CD4-positive, alpha-beta T cell treated with Interleukin-21 for 1 hour (primary cell): ENCODE measurements at places on chromosomes 12 and 14.

GRCh38 chr12:114774197-114774596, 90.2 kb upstream of the TBX3 start:
- no peak for DNase-seq

DNA sequence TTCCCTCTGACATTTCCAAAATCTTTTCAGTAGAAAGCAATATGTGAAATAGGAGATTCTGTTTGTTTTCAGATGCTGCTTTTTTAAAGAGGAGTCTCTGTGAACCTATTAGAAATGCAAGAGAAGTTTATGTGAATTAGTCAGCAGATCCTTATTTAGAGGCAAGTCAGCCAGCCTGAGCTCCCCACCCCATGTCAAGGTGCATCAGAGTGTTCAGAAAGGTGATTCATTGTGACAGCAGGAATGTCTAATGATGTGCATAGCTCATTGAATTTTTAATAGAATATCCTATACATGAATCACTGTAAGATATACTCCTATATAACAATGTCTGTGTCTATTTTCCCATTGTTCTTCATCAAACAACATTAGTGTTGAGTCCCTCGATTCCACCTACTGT, 1222.4 kb upstream of the USP15 start:
- no peak for DNase-seq

DNA sequence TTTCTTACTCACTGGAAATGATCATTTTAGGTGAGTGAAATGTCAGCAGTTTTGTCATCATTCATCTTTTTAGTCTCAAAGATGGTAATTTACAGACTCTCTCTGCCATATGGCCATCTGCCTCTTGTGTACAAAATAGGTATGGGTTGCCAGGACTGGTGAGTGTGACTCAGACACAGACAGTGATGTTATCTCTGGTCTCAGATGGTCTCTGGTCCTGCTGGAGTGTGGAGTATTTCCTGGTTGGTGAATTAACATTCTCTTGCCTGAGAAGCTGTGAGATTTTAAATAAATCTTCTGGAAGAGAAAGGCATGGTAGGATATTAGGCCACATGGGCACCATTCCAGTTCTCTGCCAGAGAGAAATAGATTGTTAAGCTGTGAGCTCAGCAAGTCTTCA, 207.0 kb downstream of the ATP23 start:
- DNase-seq, result no peak

DNA sequence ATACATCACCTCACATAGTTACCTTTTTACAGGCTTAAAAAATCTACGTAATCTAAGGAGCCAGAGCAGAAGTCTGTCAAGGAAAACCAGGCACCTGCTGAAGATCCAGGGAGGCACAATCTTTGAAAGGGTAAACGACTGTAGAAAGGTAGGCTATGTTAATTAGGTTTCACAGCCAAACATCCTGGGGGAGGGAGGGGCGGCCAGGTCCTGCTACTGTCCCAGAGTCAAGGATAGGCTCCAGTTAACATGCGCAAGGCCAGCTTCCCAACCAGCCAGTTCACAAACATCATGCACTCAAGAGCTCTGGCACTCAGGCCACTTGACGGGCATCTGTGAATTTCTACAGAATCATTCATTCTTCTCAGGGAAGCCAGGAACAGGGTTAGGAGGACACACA, 22.9 kb downstream of the NIN start:
- DNase-seq, result no peak

DNA sequence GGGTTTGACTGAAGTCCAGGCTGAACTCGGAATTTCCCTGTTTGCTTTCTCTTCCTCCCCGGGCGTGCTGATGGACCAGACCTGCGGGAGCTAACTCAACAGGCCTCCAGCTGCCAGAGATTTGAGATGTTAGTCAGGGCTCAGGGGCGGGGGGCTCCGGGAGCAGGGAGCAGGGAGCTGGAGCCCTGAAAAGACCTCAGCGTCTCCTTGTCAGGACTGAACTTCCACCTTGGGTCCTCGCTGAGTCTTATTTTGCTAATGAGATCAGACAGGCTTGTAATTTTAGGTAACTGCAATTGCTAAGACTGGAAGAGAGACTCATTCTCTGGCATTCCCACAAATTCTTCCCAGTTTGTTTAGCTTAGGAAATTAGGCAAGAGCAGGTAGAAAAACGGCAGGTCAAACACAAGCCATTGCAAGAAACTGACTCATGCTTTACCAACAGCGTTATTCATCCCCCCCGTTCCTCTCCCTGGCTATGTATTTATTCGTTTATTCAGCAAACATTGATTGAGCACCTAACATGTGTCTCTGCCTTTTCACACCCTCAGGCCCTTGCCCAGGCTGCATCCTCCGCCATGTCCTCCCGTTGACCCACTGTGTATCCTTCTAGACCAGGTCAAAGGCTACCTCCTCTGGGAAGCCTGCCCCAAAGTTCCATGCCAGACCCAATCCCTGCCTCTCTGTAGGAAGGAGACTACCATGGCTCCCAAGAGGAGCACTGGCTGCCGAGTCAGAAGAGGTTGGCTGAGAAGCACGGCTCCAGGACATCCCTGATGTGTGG, 80.4 kb upstream of the DIO3 start:
- DNase-seq, result no peak

DNA sequence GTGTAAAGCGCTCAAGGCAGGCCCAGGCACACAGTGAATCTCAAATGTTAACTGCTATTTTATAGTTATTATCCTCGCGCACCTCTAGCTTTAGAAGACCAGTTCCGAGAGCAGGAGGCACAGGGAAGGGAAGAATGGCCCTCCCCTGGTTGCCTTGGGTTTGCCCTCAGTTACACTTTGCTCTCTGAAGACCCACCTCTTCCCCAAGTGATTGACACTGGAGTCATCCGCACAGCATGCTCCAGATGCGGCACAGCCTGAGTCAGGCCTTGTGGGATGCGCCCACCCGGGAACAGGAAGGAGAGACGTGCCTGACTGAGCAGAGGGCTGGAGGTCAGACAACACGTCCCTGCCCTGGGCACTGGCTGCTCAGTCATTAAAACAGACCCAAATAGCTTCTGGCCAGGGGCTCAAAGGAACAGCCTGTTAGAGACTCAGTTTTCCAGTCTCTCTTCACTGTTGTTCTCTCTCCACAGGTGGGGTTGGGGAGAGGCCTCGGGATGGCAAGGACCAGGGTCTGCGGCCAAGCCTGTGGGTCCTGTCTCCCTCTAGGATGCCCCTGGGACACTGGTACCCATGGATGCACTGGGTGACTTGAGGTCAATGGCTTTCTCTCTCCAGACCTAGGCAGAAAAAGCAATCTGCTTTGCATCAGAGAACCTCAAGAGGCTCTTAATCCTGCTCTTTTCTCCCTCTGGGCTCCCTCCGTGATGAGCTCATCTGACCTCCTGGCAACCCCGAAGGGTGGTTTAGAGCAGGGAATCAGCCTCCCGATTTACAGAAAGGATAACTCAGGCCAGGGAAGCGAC, 13.6 kb upstream of the MLXIP start:
- DNase-seq, result no peak

GRCh38 chr12:23707270-23707669, 242.2 kb downstream of the SOX5 start:
- no peak for DNase-seq

DNA sequence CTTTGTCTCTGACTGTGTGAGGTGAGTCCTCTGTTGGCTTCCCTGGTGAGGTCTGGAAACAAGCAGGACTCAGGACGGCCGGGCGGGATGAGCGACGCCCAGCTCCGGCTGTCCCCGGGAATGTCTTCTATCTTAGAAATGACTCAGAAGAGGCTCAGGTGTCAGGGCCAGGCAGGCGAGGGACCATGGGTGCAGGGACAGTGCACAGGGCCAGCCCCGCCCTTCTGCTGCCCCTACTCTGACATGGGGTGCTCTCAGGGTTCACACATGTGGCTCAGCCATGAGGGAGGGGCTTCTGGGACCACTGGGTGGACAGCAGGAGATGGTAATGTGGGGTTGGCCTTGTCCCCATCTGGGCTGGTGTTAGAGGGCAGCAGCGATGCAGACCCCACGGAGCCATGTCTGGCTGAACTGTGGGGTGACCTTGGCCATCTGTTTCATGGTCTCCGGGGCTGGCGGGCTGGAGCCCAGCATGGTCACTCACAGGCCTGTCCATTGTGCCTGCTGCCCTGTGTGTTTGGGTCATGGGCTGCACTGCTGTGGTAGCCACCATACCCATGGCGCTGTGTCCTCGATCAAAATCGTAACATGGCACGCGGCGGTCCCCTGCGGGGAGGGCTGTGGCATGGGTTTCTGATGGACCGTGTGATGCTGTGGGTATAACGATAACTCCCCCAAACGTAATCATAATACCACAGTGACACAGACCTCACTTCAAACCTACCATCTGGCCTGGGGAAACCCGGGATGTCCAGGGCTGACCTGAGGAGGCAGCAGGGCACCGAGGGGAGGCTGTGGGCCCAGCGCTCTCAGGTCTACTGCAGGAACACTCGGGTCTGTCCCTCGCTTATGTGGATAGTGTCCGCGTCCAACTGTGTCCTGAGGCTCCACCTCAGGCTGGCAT, 368.8 kb downstream of the TMEM121 start:
- DNase-seq, result no peak

DNA sequence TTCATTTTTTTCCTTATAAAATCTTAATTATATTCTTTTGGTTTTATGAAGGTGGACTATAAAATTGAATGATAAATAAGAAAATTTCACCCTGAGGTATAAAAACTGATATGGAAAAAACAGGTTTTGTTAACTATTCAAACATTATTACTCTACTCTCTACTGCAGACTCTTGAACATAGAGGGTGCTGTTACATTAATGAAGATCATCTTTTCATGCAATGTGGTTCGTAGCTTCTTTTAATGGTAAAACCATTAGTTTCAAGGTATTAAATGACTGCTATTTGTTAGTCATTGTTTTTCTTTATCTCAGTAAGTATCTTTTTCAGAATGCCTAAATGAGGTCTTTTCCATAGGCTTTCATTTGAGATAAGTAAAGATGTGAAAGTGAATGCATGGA, 510.4 kb downstream of the SLC16A7 start:
- DNase-seq, result no peak

DNA sequence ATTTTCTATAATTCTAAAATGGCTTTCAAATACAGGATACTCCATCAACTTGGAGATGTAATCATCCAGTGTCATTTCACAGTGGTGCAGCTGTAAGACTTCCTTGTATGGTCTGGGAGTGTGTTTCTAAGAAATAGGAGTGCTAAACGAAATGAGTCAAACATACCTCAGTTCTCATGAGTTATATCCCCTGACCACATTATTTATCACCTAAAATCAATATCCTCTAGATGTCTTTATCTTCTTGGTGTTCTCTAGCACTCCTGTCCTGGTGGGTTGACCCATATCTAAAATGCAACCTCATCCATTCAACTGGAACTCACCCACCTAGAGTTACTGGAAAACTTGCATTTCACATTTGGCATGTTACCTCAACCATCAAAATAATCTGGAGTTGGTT, 33.2 kb downstream of the TMEM30B start:
- DNase-seq, result no peak

DNA sequence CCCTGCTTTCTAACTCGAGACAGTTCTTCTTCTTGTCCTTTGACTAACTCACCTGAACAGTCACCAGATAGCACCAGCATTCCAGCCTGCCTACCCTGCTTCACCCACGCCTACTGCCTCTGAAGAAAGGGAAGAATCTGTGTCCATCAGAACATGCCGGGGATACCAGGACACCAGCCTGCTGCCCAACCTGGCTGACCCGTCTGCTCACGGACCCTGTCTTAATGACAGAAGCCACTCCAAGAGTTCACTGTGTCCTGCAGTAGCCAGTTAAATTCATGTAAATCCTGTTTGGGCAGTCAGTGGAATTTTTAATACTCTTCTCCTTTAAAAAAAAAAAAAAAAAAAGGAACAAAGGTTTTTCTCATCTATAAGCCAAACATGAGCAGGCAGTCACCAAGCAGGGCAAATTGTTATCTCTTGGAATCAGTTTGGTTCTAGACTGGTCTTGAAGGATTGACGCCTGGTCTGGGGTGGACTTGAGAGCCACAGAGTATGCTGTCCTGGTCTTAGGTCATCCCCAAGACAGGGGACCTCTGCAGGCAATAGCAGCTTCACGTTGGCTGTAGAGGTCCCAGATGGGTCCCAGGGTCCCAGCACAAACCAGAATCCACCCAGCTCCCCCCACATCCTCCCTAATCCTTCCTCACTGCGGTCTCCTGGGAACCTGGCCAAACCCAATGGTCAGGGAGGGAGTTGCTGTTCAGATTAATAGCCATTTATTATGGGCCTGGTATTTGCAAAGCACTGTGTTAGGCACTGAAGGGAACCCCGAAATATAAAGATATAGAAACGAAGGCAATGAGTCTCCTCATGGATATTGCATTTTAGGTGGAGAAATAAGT, 181.1 kb upstream of the HIF1A start:
- DNase-seq, result no peak

GRCh38 chr14:65471038-65471878, 58.7 kb downstream of the FUT8 start:
- no peak for DNase-seq

GRCh38 chr12:85468356-85469157, 188.5 kb downstream of the ALX1 start:
- peak; percentile 10 for DNase-seq

DNA sequence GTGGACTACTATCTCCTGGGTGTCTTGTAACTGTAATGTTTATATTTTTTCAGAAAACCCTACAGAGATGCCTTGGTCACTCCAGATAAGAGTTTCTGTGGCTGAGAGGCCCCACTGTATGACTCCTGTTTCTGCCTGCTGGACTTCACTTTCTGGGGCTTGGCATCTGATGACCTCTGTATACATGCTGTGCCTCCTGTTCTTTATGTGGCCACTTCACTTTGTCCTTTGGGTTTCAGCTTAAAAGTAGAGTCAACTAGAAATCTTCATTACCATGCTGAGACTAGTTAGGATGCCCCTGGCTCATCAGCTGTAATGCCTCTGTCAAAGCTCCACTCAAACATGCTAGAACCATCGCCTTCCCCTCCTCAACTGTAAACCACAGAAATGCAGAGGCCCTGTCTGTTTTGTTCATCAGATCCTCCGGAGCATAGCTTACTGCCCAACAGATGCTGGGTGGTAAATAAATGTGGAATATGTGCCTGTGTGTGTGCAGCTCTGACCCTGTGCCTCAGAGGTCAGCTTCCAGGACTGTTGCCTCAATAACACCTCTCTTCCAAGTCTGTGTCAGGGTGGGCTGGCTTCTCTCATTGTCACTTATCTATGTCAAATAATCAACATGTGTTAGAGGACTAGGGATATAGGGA, 25.5 kb downstream of the ZNF664 start:
- no peak for DNase-seq

- no peak for DNase-seq
These were observed 5.4 kb downstream of the TXNRD1 start for GRCh38 chr12:104220931-104221330.

DNA sequence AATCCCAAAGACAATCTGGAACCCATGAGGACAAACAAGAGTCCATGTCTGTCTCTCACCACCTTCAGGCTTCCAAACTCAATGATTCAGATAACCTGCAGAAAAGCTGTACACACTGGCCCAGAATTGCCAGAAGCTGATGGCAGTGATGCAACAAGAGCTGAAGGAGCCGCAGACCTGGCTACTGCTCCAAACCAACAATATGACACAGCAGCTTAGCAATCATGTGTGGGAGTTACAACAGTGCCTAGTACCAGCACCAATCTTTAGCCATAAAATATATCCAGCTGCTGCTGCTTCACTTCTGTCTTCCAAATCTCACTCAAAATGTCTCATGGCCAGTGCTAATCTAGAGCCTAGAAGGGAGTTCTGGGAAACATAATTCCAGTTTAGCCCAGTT, 22.0 kb downstream of the RPS6KA5 start:
- DNase-seq, result no peak
